ENCODE measurements at places on chromosomes 2 and 18.

GRCh38 chr2:140654565-140654964 lies 1476.3 kb downstream of the LRP1B start:
- DNase-seq, result no peak

DNA sequence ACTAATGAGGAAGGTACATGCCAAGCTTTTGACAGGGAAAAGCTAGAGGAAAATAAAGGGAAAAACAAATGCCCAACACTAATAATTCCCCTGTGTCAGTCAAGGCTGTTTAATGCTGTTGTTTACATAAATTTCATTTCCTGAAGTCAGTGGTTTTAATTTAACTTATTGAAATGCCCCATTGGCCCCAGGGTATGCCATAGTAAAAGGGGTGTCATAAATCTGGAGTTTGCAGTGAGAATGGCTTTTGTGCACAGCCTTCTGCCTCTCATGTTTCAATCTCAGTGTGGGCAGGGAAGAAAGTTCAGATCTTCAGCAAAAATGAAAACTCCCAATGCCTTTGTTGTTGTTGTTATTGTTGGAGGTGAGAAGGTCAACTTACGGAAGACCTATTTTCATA lies 550.1 kb upstream of the DCC start:
- DNase-seq, result no peak

DNA sequence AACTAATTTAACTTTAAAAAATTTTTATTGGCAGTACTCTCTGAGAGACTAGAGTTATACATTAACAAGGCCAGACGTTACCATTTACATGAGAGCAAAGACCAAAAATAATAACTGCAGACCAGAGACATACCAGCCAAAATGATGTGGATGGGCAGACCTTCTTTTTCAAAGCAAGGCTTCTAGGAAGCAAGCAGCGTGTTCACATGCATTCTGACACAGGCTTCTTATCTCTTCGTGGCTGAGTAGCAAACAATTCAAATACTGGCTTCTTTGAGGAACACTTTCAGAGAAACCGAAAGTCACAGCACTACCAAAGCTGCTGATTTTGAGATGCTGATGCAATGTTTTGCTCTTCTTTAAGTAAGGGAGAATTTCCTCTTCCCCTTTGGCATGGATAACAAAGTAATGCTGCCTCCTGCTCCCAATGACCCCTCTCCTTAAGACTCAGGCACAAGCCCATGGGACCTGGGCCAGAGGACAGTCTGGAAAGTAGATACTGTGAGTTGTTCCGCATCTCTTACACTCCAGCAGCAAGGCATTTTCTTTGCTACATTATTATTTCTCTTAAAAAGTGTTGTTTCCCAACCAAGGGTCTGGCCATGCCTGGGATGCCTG lies 181.9 kb downstream of the MREG start:
- DNase-seq, result peak; percentile 41

DNA sequence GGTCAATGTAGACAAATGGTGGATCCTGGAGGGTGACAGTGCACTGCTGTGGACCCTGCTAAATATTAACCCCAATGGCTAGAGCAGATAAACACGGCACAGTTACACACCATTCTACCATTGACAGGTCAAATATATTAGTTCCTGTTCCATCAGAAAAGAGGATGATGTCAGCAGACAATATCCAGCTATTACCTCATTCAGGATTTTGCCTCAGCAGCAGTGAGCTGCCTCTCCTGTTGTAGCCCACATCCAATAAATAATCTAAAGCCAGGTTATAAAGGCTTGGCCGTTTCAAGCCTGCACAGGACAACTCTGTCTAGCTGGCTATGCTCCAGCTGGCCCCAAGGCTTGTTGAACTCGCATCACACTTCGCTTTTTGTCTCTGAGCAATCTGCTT lies 31.6 kb upstream of the NETO1 start:
- DNase-seq, result no peak

GRCh38 chr2:1219901-1220573 lies 193.2 kb upstream of the TPO start:
- DNase-seq, result peak; percentile 15

GRCh38 chr2:64945973-64946768 lies 43.0 kb upstream of the SLC1A4 start:
- DNase-seq, result peak; percentile 88

DNA sequence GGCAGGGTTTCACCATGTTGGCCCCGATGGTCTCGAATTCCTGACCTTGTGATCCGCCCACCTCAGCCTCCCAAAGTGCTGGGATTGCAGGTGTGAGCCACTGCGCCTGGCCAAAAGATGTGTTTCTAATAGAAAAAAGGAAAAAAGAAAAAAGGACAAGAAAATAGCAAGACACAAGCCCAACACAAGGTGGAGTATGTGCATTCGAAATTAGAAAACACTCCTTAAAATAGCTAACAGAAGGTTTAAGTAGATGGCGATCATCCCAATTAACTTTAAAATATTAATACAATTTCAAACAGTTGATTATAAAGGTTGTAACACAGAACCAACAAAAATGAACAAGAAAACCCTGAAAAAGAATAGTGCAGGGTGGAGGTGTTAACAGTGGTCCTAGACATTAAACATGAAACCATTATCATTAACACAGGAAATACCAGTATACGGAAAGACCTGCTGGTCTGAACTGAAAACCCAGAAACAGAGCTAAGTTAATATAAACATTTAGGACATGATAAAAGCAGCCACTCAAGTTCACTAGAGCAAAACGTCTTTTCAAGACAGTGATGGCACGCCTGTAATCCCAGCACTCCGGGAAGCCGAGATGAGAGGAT lies 57.9 kb downstream of the HDLBP start:
- DNase-seq, result no peak

DNA sequence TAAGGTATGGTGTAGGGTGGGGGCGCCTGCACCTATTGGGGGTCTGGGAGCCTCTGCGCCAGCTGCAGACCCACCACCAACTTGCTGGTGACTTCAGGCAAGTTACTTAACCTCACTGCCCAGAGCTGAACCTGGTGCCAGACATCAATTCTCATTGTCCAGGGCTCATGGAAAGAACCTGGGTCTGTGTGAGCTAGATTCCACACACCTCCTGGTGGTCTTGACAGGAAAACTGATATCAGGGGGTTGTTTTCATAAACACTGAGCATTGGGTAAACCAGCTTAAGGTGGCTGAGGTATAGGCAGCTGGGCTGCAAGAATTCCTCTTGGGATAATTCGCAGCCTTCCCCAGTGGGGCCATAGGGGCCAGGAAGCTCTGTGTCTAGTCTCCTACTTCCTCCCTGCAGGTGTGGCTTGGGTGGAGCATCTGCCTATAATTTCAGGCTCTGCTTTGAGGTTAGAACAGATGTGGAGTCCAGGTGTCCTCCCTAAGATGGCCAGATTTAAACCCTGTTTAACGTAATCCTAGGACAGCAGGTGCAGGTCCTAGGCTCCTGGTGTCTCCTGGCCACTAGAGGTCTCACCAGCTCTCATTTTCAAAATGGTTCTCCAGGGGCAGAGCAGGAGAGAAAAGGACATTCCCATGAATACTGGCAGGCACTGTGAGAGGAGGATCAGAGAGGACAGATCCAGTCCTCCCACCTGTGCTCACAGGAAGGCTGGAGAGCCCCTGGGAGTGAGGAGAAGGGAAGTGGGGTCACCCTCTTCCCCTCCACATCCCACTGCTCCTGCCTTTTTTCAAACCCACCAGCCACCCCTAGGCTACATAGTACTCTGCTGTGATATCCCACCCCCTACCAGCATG lies 100.4 kb upstream of the SMAD2 start:
- DNase-seq, result peak; percentile 29

GRCh38 chr2:134454931-134455330 lies 201.1 kb downstream of the MGAT5 start:
- DNase-seq, result no peak

DNA sequence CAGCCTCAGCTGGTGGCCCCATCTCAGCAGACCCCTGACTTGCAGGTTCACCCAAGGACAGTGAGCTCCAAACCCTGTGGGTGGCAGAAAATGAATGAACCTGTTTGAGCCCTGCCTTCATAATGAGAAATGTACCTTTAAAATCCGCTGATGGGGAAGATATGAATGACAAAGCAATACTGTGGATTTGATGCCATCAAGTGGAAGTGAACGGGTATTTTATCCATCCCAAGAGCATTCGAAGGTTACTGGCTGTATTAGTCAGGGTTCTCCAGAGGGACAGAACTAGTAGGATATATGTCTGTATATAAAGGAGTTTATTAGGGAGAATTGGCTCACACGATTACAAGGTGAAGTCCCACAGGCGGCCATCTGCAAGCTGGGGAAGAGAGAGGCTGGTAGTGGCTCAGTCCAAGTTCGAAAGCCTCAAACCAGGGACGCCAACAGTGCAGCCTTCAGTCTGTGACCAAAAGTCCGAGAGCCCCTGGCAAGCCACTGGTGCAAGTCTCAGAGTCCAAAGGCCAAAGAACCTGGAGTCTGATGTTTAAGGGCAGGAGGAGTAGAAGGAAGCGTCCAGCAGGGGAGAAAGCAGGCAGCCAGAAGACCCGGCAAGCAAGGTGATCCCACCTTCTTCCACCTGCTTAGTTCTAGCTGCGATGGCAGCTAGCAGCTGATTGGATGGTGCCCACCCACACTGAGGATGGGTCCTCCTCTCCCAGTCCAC lies 32.1 kb downstream of the TOGARAM2 start:
- no peak for DNase-seq

DNA sequence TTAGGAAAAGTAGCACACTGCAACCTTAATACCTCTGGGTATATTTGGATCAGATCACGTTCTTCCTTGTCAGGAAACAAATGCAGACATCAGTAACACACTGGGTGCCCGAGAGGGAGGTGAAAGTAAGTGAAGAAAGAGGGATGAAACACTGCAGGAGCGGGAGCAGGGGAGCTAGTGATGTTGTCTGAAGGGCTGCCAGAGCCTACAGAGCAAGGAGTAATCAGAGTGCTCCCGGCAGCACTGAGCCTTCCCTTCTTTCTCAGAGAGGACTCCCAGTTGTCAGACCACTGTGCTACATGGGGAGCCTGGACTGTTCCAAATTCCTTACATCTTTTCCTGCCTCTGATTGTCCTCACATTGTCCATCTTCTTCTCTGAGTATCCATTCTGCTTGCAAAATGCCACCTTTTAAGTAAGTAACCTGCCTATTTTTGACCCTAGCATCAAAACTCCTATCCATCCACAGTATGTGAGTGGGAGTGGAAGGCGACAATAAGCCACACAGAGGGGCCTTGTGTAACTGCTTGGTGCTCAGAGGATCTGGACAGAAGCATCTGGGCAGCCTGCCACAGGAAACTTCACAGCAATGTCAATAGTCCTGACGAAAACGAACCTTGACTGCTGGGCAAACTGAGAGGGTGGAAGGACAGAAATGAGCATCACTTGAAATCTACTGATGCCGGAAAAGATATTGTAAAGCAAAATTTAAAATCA lies 10.8 kb upstream of the NAB1 start:
- DNase-seq, result no peak

- DNase-seq, result no peak
These were observed 309.6 kb upstream of the SKOR2 start for GRCh38 chr18:47560723-47561715.

- no peak for DNase-seq
These were observed 83.3 kb upstream of the MSH6 start for GRCh38 chr2:47699533-47700215.

DNA sequence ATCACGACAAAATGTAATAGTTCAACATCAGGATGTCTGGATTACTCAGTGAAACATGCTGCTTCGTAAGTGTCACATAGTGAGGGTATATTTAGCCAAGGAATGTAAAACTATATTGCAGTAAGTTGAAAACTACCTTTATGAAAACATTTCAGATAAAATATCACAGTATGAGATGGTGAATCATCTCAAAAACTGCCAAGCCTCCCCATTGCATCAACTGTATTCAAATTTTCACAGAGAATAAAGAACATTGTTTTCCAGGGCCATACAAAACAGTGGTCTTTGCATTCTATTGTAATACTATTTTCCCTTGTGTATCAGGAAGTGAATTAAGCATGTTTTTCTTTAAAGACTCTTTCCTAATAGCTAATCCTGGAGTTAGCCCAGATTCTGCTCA lies 47.6 kb upstream of the MSTN start:
- DNase-seq, result no peak

DNA sequence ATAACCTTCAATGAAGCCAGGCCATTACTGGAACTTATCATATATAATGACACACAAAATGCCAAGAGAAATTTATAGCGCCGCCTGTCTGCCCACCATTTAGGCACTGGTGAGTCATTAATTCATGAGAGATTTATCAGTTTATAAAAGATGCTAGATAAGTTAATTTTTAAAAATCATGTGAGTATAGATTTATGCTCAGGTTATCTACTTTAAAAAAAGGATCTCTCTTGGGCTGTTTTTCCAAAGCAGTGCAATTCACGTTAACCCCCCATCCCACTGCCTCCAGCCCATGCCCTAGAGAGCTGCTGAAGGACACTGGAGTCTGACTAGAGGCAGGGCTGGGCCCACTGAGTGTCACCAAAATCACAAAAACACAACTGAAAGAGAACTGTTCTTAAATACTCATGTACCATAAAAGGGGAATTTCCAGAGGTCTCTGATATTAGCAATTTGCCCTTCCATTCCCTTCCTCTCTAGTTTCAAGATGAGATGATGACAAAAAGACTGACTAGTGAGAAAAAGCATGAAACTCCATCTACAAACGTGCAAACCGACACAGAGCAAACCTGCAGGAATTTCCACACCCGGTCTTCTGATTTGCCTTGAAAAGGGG lies 160.8 kb downstream of the BCL2 start:
- DNase-seq, result no peak

Data from DND-41 (cell line).